ENCODE measurements at places on chromosomes 16 and 17. TPM values are rescaled to one million over a fixed set of nuclear protein-coding genes. Genes with fewer than 3 reads are reported as not detected.

Gene PRSS36
- total RNA-seq = 2.1 TPM

Gene AGRP
- total RNA-seq = not detected

Gene CCL23
- total RNA-seq = not detected

Gene DNAAF8
- total RNA-seq = 1.4 TPM

Gene C16orf46
- total RNA-seq = 0.37 TPM

Gene GUCY2D
- total RNA-seq = 0.46 TPM

Gene NOTUM
- 0.33 TPM for total RNA-seq

Gene NPW
- 0.70 TPM for total RNA-seq

Gene OTOP2
- not detected for total RNA-seq

Gene KRT20
- total RNA-seq = 0.25 TPM

All from A549 treated with AZD2906 at 1 μM for 4 hours (cell line).